ENCODE measurements at places on chromosomes 16 and 17.

DNA sequence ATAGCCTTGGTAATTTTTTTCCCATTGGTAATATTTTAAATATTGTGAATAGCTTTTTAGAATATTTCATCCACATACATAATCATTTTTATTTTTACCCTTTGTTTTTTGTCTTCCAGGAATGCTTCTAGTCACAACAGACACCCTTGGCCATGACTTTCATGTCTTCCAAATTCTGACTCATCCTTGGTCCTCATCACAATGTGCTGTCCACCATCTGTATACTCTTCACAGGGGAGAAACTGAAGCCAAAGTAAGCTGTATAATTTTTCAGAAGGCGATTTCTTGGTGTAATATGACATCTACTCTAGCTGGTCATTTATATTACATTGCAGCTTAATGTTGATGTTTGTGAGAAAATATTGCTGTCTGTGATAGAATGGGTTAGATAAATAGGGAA, 269.4 kb downstream of the BCAS3 start:
- DNase-seq, result no peak

DNA sequence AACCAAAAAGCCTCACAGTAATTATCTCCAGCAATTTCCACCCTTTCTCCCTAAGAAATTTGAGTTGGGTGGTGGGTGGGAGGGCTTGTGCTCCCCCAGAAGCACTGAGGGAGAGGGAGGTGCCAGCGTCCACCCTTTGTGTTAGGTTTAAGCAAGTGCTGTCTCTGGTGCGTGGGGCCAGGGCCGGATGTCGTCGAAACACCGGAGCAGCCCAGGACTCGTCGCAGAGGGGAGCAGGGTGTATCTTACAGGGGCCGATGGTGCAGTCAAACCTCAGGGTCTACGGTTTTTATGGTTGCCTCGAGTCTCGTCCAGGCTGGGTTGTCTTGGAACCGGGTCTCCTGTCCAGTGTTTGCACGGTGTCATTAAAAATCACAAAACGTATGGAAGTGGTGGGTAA, 35.3 kb downstream of the METRNL start:
- no peak for DNase-seq

DNA sequence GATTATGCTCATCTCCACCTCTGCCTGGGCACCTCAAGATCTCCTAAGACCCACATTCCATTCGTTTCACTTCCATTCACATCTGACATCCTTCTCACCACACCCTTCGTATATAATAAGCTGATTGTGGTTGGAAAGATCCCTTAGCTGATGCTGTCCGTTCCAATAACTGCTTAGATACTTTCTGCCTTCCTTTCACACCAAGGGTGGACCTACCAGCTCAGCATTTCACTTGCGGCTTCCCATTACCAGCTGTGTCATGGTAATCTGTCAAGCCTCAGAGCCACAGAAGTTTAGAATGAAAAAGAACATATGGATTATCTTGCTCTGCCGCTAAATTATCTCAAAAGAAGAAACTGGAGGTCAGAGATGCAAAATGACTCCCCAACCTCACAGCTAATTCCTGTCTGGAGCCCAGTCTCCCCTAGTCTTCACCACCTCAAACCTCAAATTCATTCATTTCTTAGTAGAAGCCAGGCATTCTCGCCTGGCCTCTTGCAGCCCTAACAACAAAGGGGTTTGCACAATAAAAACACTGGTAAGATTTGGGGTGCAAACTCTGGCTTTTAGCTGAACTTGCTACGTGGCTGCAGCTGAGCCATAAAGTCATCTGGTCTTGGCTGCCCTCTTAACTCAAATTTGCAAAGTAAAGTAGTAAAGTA, 182.8 kb upstream of the HS3ST3A1 start:
- DNase-seq, result no peak

DNA sequence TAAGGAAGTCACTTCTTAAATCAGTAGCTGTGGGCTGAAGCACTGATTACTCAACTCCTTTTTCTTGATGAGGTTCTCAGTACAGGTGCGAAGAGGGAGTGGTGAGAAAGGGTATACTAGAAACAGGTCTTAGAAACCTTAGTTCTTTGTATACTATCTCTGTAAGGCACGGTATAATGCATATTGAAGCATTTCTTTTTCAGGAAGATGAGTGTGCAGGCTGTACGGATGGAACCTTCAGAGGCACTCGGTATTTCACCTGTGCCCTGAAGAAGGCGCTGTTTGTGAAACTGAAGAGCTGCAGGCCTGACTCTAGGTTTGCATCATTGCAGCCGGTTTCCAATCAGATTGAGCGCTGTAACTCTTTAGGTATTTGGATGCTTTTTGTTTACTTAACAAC, 39.2 kb downstream of the CYLD start:
- no peak for DNase-seq

GRCh38 chr17:47205419-47205963, 3.7 kb upstream of the MYL4 start:
- no peak for DNase-seq

- DNase-seq, result no peak
Observed at GRCh38 chr17:20930081-20930760, 112.6 kb downstream of the USP22 start.

- peak; percentile 54 for DNase-seq
Observed at GRCh38 chr17:76147211-76148014, 6.4 kb upstream of the FOXJ1 start.

DNA sequence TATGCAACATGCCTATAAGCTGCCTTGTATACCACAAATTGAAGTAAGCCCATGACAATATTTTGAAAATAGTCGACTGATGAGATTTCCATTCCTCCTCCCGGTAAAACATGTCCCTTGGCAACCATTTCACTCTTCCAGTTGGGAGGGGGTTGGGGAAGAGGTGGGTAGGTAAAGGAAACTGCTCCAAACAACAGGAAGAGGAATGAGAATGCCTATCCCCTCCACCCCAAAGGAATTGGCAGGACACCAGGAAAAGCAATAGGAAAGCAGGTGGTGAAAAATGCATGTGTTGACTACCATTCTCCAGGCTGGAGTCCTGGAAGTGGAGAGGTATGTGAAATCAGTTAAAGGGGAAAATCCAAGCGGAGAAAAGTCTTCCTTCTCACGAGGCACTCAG, 455.9 kb upstream of the PSMD7 start:
- no peak for DNase-seq

DNA sequence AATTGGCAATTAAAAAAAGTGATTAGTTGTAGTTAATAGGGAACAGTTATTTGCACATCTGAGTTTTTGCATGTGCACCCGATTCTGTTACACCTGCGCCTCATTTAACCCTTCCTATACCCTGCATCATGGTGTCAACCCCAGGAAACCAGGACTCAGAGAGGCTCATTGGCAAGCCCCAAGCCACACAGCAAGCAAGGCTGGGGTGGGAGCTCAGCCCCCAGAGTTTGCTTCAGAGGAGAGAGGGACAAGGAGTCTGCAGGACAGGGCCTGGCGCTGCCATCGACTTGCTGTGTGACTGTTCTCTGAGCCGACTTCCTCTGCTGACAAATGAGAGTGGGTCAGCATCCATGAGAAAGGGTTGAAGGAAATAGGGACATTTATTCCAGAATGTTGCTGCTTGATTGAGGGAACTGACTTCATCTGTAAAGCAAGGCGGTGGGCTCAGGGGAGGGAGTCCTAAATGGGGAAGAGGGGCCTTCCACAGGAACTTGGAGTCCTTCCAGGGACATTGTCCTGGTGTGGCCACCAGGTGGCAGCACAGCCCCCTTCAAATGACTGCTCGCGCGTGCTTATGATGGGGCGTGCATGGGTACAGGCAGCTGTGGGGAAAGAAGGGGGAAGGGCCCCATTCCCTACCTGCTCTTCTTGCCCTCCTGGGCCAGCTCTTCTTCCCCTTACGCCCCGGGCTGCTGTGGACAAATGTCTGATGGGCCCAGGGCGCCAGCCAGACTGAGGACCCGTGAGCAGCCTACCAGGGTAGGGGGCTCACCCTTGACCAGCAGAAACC, 51.6 kb downstream of the NT5M start:
- peak; percentile 79 for DNase-seq

- DNase-seq, result no peak
Observed at GRCh38 chr16:58234831-58235595, 37.1 kb upstream of the CSNK2A2 start.

- peak; percentile 77 for DNase-seq
Observed at GRCh38 chr16:82017911-82018568, 6.8 kb upstream of the SDR42E1 start.

DNA sequence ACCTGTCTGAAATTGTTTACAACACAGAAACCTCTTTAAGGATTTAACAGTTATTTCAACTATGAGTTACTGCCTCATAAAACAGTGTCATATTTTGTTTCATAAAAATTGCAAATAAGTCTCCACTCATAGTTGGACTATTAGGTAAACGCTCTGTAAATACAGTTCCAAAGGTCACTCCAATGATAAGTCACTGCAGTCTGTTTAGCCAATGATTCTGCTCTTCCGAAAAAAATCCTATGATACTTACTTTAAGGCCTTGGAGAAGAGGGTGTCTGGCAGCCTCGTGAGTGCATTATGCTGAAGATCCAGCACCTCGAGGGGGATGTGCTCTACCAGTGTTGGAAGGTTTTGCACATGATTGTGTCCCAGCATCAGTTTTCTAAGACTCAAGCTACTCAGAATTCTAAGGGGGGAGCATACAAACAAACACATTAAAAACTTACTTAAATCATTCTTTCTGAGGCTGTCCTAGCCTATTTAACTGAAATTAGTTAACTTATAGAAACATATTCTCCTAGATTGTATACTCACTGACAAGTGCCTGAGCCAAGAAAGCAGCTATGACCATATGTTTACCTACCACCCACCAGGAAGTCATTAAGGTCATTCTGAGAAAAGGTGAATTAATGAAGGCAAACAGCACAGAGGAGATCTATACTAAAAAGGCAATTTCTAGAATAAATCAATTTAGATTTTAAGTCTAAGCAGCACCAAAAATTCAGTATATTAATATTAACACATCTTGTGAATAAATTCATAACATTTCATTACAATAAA, 41.1 kb downstream of the MARVELD3 start:
- DNase-seq, result no peak

- no peak for DNase-seq
Observed at GRCh38 chr17:31788956-31789355, 70.1 kb downstream of the COPRS start.

DNA sequence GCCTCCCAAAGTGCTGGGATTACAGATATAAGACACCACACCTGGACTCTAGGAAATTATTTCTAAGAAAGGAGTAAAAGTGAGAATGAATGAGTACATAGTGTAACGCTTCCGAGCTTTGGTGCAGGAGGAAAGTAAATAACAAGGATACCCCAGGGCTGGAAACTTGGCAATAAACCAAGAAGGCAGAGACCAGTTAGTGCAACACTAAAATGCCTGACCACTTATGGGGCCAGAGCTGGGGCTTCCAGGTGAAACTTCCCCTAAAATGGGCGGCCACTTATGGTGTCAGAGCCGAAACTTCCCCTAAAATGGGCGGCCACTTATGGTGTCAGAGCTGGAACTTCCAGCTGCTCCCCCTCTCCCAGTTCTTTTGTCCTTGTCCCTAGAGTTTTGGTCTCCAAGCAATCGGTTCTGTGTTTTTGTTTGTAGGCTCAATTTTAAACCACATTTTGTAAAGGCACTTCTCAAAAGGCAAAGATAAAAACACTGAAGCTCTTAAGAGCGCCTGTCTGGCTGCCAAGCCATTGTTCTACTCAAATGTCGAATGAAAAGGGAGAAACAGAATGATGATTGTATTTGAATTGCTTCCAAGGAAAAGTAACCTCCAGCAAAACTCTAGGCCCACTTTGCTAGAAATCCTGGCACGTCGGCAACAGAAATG, 63.9 kb downstream of the NXN start:
- no peak for DNase-seq

- DNase-seq, result no peak
Observed at GRCh38 chr17:62911114-62911513, 54.9 kb upstream of the TANC2 start.

- peak; percentile 93 for DNase-seq
Observed at GRCh38 chr17:78140169-78141051, 5.8 kb upstream of the C17orf99 start.

- DNase-seq, result no peak
Observed at GRCh38 chr17:32699247-32699646, 177.7 kb downstream of the MYO1D start.

- DNase-seq, result no peak
Observed at GRCh38 chr16:86457501-86458148, 52.7 kb upstream of the FOXF1 start.

DNA sequence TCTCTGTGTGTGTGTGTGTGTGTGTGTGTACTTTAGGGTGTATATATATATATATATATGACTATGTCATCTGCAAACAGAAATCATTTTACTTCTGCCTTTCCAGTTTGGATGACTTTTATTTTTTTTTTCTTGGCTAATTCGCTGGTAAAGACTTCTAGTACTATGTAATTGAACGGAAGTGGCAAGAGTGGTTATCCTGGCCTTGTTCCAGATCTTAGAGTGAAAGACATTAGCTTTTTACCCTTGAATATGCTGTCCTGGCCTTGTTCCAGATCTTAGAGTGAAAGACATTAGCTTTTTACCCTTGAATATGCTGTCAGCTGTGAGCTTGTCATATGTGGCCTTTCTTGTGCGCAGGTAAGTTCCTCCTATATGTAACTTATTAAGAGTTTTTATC, 72.7 kb upstream of the MYOCD start:
- DNase-seq, result no peak

GRCh38 chr16:24989494-24989893, 25.7 kb downstream of the ARHGAP17 start:
- no peak for DNase-seq

- DNase-seq, result peak; percentile 68
Observed at GRCh38 chr16:87635541-87636049, 33.3 kb downstream of the JPH3 start.

DNA sequence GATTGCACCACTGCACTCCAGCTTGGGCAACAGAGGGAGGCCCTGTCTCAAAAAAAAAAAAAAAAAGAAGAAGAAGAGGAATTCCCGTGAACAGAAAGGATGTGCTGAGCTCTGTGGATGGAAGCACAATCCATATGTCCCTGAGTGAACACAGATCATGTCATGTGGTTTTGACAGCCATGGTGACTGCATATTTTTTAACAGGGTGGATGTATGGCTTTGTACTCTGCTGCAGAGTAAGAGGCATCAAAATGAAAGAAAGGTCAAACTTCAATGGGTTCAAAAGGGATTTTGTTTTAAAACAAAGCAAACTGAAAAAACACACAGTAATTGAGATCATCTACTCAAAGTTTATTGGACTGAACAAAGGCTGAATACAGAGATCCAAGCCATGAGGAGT, 31.5 kb downstream of the MXRA7 start:
- no peak for DNase-seq

DNA sequence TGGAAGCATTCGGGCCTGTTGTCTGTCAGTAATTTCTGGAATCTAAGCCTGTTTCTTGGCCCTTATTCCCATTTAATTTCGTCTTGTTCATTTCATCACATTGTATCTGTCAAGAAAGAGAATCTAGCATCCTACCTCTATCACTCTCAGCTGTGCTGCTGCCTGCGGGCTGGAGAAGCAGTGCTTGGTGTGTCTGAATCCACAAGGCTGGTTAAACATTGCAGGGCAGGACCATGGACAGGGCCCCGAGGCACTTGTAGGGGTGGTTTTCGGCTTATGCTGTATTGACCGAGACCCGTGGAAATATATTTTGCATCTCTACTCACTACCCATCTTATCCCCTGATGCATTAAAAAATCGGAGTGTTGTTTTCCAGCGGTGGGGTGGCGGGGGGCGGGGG, 3.1 kb downstream of the RAB11FIP4 start:
- DNase-seq, result no peak

- DNase-seq, result no peak
Observed at GRCh38 chr17:47470836-47471235, 60.1 kb upstream of the NPEPPS start.

GRCh38 chr17:50114849-50115357, 15.1 kb downstream of the SAMD14 start:
- DNase-seq, result peak; percentile 84

- DNase-seq, result no peak
Observed at GRCh38 chr16:89157778-89158177, 13.8 kb upstream of the CDH15 start.

GRCh38 chr16:1082266-1082951, 9.9 kb downstream of the SSTR5 start:
- no peak for DNase-seq

Data from NCI-H526 (cell line).